ENCODE measurements at places on chromosomes 6 and 20.

DNA sequence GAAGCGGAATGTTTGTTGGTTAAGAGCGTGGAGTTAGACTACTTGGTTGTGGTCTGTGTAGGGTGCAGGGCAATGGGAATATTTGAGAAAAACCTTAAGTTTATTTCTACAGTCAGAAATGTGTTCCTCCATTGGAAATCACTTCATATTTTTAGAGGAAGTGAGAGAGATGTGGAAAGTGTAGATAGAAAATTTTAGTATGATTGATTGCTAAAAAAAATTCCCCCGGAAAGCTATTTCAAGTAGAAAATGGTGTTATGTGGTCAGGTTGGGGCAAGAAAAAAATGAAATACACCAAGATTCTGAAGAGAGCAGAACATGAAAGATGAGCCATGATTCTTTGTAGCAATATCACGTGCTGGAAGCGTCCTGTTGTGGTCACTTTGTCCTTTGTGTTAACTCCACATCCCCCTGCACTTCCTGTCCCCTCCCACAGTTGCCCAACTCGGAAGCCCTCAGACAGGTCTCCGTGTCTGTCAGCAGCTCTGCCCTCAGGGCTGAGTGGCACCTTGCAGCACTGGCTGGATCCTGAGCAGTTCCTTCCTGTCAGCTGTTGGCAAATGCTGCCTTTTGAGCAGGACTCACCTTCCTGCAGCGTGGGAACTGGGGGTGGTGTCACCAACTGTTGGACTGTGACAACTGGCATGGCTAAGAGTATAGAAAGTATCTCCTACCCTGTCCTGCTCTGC is 137.5 kb upstream of the SLC24A3 start:
- no peak for DNase-seq

DNA sequence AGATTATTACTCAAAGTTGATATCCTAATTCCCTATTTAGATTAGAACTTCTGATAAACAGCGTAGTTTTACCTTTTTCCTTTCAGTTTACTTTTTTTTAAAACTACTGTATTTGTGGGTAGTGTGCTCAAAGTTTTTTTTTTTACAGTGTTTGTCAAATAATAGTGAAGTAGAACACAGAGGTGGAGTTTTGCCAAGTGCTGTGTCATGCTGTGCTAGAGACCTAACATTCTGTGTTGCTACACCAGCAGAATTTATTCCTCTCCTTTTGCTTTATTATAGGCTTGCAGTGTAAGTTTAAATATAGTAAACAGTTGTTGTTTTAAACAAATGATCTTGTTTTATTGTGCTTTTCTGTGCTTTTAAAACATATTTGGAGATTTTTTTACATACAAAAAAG is 125.4 kb downstream of the HIVEP1 start:
- DNase-seq = peak; percentile 21

DNA sequence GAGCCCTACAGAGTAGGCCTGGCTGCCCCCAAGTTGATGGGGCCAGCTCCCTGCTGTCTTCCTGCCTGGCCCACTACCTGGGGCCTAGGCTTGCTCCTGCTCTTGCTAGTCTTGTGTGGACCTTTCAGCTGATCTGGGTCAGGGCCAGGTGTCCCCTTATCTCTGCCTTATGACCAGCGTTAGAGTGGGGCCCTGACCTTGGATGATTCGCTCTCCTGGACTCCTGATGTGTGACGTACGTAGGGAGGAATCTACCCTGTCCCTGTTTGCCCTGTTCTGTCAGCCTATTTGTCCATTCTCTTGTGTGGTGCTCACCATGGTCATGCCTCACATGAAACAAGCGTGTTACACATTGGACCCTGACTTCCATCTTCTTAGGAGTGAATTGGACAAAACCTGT is 571.8 kb downstream of the QKI start:
- DNase-seq = no peak

DNA sequence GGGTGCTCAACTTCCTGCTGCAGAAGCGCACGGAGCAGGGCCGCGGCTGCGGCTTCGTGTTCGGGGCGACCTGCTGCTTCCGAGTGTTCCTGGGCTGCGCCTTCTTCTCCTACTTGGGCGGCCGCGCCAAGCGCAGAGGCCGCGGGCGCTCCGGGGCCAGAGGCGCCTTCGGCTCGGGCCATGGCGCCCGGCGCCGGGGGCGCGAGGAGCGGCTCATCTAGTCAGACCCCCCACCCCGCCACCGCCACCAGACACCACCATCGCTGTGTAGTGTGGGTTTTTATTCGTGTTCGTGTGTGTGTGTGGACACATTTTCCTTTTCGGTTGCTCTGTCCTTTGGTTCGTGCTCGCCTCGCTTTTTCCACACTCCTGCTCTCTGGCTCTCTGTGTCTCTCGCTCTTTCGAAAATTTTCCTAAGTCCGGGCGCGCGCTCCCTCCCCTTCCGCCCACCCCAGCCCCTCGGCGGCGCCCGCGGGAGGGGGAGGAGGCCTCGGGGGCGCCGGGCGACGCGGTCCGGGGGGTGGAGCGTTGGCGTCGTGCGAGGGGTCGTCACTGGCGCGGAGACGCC is 38.1 kb downstream of the GNAS start:
- DNase-seq = peak; percentile 56

- no peak for DNase-seq
Observed at GRCh38 chr6:133404151-133404550, 163.0 kb downstream of the EYA4 start.

DNA sequence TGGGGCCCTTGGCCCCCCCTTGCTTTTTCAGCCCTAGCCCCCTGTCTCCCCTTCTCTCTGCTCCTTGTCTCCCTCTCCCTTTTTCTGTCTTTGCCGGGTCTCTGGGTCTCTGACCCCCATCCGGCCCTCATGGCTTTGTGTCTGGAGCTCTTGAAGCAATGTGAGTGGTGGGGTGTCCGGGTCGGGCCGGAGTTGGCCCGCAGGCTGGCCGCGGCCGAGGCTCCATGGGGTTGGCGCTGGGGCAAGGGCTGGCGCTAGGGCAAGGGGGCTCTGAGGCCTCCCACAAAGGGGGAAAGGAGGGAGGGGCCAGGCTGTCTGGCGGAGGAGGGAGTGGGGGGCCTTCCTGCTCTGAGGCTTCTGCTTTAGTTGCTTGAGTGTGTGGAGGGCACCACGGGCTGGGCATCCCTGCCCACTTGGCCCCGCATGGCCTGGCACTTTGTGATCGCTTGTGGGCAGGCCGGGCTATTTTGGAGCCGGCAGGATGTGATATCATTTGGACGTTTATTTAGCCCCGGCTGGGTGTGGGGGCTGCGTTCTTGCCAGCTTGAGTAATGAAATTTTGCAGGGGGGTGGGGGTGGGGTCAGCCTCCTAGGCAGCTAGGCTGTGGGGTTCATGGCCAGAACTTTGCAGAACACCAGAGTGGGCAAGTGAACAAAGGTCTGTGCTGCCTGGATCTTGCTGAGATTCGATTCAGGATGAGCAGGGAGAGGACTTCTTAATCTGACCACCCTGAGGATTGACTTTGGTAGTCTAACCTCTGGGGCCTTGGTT is 78.7 kb upstream of the MYL9 start:
- no peak for DNase-seq

- no peak for DNase-seq
Observed at GRCh38 chr6:108735310-108736001, 112.8 kb upstream of the ARMC2 start.

GRCh38 chr20:36825385-36826104 is 50.4 kb upstream of the TLDC2 start:
- no peak for DNase-seq

DNA sequence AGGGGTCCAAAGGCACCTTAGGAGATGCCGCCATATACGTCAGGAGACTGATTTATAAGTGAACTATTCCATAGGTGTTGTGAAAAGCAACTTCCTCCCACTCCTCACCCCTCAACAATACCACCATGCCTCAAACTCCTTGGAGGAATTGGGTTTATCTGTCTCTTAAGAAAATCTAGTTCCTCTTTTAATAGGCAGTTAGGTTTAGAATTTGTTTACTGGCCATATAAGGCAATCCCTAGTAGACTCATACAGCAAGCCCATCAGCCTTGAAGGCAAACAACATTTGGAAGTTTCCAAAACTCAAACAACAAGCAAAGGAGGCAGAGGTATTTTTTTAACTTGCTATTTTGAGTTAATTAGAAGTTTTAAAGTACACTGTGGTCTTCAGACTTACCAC is 66.1 kb downstream of the PRND start:
- no peak for DNase-seq

DNA sequence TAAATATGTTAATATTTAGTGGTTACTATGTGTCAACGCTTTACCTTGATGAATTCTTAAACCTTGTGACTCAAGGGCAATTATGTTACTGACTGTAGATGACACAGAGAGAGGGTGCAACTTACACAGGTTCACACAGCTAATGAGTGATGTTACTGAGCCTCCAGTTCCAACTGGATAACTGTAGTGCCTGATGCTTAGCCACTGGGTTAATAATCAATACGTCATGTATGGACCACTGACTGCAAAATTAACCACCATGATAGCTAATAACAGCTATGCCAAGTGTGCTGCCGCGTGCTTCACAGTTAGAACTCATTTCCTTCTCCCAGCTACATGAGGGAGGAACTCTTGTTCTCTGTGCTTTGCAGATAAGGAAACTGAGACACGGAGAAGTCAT is 45.4 kb downstream of the SIRPA start:
- no peak for DNase-seq

DNA sequence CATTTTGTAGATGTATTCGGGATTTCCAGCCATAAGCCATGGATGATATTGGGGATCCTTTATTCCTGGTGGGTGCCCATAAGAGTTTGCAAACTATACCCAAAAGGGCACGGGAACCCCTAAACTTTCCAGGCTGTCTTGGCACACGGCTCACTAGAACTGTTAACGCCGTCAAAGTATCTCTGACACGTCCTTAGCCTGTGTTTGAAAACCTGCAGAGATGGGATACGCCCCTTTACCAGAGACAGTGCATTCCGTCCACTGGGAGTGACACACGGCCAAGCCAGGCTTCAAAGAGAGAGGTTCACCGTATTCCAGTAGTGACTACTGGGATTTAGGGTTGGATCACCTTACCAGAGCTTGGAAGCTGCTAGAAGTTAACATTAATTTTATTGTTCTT is 95.0 kb downstream of the THBS2 start:
- DNase-seq = no peak

DNA sequence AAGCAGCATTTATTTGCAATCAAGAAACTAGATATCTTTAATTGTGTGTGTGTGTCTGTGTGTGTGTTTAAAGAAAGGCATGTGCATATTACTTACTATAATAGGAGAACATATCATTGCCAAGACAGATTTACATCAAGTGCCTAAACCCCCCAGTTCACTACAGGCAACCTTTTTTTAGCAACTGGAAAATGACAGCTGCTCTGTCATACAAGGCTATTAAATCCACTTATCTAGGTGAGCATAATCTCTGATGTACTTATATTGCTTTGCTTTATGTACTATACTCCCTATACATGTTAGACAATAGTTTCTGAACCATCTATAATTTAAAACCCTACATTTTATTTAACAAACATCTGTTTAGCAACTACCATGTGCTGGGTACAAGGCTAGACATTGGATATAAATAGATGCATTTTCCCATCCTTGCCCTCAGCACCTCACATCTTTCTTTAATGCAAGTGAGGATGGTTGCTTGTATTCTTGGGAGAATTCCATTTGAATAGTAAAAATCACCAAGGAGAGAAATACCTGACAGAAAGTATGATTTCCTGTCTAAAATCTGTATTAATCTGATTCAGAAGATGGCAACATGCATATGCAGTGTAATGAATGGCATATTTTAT is 398.3 kb downstream of the LAMA2 start:
- no peak for DNase-seq

GRCh38 chr6:116369964-116370759 is 585 bp upstream of the DSE start:
- DNase-seq = no peak

DNA sequence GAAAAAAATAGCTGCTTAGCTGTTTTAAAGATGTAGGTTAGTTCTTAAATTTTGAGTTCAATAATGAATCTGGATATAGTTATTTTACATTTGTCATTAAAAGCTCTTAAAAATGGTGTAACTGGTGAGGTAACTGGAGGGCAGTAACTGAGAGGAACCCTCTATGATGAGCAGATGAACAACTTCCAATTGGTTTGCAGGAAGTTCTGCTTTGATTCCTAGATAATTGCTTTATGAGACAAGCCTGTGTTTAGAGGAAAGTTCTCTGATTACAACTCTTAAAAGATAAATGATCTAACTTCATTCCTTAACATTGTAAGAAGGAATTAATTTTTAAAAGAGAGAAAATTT is 8.5 kb downstream of the MYLIP start:
- DNase-seq = no peak

DNA sequence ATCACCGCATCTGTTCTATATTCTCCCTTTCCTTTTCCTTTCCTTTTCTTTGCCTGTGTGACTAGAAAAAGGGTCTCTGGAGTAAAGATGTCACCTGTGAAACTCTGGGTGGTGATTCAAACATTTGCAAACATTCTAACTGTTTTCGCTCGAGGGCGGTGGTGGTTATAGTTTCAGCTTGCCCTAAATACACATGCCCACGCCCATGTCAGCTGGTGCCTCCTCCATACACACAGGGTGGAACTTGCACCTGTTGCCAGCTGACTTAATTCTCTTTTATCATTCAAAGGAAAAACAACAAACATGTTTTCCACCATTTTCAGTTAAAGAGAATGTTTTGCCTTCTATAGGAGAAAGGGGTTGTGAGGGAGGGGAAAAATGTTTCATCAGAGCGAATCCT is 381.9 kb upstream of the ARID1B start:
- DNase-seq = no peak

DNA sequence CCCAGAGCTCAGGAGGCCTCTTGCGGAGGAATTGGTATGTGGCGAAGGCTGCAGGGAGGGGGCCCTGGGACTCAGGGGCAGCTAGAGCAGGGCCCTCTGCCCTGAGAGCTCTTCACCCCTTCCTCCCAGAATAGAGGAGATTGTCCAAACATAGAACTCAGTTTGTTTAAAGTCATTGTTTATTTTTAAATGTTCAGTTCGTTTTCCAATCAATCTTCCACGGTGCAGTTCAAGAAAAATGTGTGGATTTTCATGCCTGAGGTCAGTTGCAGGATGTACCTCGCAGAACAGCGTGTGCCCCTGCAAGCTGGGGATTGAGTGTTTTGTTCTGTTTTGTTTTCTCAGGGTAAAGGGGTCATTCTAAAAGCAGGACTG is 37.2 kb downstream of the MGME1 start:
- DNase-seq = no peak

- DNase-seq = peak; percentile 43
Observed at GRCh38 chr6:110656492-110656891, 158.8 kb downstream of the CDK19 start.

DNA sequence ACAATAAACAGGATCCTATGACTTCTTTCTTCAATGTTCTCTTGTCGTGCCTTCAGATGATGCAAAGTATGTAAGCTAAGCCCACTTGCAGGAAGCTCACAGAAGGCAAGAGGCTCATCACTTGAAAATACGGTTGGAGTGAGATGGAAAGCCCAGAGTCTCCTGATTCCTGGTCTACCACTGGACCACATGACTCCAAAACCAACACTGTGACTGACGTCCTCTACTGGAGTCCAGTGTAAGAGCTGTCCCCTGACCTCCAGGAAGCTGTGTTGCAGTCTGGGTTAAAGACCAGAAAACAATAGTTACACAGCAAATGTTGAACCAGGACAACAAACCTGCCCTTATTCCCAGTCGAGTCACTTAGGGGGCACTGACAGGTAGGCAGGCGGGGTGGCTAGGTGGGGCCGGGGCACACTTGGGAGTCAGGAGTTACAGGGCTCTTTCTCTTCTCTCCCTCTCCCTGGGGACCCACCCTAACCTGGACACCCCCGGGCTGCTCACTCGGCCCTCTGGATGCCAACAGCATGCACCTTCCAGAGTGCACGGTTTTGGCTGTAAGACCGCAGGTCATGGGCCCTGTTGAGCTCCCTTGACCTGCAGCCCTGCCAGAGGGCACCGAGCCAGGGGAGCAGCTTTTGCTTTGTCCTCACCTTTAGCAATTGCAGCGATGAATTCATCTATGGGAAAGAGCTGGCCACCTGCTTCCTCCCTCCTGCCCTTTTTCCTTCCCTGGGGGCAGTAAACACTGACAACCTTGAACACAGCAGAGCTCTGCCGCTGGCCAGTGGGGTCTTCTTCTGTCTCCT is 7.4 kb downstream of the PCK1 start:
- no peak for DNase-seq
